ENCODE measurements at places on chromosomes 7 and 10.

DNA sequence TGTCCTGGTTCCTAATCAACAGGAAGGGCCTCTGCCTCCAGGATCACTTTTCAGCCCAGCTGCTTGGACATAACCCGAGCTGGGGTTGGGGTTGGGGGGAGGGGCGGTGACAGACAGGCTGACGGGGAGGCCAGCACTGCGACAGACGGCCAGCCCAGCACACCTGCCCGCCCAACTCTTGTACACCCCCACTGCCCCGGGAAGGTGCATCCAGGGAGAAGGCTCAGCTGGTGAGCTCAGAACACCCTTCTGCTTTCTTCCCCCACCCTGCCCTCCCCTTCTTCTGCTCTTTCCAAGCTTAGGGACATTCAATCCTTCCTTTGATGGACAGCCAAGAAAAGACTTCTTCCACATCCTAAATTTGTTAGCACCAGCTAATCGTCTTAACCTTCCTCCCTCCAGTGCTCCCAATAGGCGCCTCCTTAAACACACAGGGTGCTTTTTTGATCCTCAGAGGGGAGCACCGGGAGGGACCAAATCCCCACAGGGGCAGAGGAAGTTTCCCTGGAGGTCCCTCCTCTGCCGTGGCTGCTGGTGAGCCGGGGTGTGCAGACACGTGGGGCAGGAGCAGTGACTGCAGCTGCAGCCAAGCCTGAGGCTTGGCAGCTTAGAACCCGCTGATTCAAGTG is 44.7 kb downstream of the COL13A1 start:
- no peak for DNase-seq

- peak; percentile 16 for DNase-seq
These were observed 147.3 kb downstream of the NRCAM start for GRCh38 chr7:108308903-108309302.

GRCh38 chr7:21926448-21926847 is 19.3 kb downstream of the CDCA7L start:
- no peak for DNase-seq

GRCh38 chr7:158321056-158321700 is 266.4 kb downstream of the PTPRN2 start:
- DNase-seq, result no peak

GRCh38 chr10:80324086-80324485 is 32.5 kb downstream of the DYDC1 start:
- DNase-seq, result no peak

- DNase-seq, result no peak
These were observed 351.9 kb downstream of the THSD7A start for GRCh38 chr7:11480143-11480542.

GRCh38 chr7:143356414-143357050 is 6.0 kb downstream of the FAM131B start:
- DNase-seq, result no peak

GRCh38 chr10:63414481-63415260 is 51.1 kb downstream of the JMJD1C start:
- no peak for DNase-seq

GRCh38 chr7:54179321-54180029 is 362.7 kb upstream of the VSTM2A start:
- DNase-seq, result no peak

- DNase-seq, result no peak
These were observed 411.6 kb downstream of the NEBL start for GRCh38 chr10:20485554-20485953.

DNA sequence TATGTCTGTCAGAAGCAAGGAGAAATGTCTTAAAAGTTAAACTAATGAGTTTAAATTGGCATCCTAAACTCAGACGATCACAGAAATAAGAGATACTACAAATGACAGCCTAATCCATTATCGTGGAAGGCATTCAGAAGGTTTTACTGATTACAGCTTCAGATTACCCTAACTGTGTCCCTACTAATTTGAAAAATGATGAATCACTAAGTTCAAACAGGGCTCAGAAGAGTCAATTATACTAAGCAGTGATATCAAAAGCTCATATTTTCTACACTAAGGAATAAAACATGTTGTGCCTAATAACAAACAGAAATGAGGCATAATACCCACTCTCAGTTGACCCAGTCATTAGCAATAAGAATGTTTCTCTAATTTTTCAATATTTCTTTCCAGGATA is 152.0 kb upstream of the NRBF2 start:
- no peak for DNase-seq

- no peak for DNase-seq
These were observed 146.3 kb downstream of the NXPH1 start for GRCh38 chr7:8579661-8580194.

DNA sequence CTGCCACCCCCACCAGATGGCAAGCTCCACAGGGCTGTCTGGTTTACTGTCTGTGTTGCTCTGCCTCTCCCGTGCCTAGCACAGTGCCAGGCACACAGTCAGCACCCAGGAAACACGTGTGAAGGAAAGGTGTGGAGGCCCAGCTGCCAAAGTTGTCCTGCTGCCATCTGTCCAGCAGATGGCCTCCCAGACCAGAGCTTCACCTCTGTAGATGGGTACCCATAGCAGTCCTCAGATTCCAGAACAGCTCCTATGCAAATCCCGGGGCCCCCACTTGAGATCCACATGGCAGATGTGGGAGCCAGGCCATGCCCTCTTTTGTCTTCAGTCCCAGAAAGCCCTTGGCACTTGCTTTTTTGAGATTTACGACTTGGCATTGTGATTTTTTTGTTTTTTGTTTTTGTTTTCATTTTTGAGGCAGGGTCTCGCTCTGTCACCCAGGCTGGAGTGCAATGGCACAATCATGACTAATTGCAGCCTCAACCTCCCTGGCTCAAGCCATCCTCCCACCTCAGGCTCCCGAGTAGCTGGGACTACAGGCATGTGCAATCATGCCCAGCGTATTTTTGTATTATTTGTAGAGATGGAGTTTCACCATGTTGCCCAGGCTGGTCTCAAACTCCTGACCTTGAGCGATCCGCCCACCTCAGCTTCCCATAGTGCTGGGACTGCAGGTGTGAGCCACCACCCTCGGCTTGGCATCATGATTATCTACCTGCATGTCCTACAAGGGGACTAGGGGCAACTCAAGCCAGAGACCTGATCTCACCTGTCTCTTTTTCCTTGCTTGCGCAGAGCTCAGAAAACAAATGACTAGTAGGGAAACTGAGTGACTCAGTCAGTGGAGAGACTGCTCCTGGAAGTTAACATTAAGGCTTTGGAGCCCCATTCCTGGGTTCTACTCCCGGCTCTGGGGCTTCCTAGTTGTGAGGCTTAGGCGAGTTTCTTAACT is 16.9 kb upstream of the PALD1 start:
- DNase-seq, result no peak

DNA sequence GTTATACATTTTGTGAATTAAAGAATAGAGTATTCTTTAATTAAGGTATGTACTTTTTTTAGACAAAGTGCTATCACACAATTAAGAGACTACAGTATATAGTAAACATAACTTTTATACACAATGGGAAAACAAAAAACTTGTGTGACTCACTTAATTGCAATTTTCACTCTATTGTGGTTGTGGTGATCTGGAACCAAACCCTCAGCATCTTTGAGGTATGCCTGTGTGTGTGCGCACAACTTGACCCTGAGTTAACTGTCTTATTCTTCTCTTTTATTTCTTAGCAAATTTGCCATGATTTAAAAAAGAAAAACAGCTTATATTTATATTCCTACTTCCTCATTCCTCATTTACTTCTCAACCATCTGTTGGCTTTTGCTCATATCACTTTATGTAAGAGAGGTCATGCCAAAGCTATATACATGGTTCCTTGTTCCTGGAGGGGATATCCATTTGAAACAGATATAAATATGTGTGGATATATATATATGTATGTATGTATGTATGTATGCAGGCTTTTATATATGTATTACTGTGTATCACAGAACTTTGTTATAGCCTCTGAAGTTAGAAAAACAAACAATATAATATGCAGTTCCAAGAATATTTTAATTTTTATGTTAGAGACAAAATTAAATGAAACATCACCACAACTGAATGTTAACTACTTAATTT is 259.5 kb upstream of the HGF start:
- no peak for DNase-seq

- no peak for DNase-seq
These were observed 240.3 kb upstream of the KAT6B start for GRCh38 chr10:74586088-74586585.

DNA sequence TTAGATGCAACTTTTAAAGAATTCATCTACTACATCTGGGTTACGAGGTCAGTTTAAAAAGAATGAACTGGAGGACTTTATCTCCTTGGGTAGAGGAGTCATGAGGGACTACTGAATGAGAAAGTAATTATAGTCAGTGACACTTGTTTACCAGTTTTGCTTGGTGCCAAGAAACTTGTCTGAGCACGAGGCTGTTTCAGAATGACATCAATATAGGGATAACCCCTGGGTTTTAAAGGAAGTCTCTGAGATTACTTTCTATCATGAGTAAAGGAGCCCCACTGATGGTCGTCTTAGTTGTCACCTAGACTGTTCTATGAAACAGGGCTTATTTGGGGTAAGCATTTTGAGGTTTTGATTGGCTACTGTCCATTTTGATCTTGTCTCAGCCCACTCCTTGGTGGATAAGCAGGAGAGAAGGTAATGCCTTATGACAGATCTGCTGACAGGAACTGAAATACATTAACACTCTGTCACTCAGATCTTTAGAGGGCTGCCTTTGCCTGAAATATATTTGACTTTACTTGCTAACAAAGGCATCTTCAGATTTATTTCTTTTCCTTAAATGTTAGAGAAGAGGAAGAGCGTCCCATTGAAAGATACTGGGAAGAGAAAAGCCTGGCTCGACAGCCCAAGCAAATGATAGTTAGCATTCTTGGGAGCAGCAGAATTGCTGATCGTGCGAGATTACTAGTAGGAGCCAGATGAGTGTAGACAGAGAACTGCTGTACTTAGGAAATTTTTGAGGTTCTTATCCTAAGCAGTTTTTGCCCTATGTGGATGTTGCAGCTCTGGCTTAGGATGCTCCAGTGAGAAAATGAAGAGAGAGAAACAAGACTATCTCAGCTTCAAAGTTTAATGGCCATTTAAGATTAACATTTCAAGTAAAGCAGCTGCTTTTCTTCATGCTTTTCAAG is 299.2 kb upstream of the LRGUK start:
- no peak for DNase-seq

DNA sequence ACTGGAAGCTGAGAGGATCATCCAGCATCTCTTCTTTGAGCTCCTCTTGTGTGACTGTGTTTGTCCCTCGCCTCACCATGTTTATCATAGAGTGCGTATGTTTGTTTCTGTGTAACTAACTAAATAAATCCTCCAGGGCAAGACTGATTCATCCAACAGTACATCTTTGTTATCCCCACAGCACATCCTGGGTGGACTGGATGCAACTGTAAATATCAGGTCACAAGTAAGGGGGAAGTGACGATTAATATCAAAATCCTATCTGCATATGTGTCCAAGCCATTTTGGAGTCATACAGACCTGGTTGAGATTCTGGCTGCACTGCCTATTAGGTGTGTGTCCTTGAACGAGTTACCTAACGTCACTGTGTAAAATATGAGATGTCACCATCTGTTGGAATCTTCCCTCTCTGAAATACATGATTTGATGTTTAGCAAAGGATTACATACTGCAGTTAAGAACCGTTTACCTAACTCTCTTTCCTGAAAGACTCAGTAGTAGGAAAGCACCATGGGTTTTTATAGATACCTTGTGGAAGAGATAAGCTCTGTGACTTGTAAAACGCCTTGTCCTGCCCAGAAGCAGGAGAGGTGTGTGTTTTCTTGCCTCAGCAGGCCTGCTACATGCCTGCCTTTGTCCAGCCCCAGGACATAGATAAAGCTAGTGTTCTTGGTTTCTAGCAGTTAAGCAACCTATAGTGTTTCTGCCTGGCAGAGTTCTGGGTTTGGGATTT is 25.8 kb downstream of the WBP1L start:
- DNase-seq, result no peak

- DNase-seq, result no peak
These were observed 146.8 kb downstream of the ARHGAP22 start for GRCh38 chr10:48457949-48458661.

DNA sequence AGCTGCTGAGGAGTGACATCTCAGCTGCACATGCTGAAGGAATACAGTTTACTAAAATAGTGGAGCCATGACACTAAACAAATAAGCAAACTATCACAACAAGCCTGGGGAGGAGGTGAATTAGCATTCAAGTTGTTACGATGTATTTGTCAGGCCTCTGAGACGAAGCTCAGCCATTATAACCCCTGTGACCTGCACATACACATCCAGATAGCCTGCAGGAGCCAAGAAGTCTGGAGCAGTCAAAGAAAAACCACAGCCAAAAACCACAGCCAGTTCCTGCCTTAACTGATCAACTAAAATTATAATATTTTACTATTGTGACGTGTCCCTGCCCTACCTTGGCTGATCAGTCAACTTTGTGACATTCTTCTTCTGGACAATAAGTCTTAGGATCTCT is 68.6 kb downstream of the NSUN6 start:
- DNase-seq, result peak; percentile 7

- no peak for DNase-seq
These were observed 6.5 kb upstream of the MCU start for GRCh38 chr10:72685264-72685921.

- DNase-seq, result no peak
These were observed 5.1 kb upstream of the SLC16A12 start for GRCh38 chr10:89540420-89540949.

DNA sequence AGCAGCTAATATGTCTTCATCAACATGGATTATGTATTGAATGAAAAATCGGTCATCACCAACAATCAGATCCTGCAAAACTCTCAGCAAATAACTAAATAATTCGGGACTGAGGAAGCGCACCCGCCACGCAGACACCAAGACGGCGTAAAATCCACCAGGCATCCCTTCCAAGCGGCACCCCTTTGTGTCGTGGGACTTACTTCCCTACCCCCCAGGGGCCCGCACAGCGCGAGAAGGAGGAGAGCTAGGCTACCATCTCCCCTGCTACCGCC is 721 bp downstream of the ARL3 start:
- DNase-seq, result no peak

DNA sequence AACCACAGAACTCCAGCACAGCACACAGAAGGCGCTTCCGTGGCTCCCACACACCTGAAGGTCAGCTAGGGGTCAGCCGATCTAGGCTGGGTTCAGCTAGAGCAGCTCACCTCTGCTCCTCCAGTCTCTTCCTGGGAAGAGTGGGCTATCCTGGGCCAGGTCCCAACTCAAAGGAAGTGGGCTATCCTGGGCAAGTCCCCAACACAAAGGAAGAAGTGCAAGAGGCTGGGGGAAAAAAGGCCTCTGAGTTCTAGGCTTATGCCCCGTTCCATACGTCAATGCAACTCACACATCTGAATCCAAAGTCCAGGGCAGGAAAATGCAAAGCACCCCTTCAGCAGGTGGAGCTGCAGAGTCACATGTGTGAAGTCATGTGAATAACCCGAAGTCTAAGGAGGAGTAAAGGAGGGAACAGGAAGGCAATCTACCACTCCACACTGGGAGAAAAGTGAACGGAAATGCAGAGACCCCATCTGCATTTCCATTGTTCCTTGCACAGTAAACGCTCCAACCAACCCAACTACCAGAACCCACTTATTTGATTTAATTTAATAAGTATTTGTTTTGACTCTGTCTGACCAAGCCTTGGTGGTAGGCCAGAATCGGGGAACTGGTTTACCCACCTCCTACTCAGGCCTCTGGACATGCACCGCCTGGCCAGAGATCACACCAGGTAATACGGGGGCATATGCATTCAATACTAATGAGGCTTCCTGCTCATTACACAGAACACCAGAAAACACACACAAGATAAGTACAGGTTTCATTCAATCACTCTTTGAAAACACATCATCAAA is 95.5 kb upstream of the RNF32 start:
- DNase-seq, result no peak
